GM12878 (cell line): ENCODE measurements at places on chromosomes 7 and 10. TPM values are rescaled to one million over a fixed set of nuclear protein-coding genes. Genes with fewer than 3 reads are reported as not detected.

- no peak for DNase-seq
Observed at GRCh38 chr7:2038931-2039728, 193.6 kb downstream of the MAD1L1 start.

NAT16 gene
- not detected in 2 replicates for polyA plus RNA-seq

DNA sequence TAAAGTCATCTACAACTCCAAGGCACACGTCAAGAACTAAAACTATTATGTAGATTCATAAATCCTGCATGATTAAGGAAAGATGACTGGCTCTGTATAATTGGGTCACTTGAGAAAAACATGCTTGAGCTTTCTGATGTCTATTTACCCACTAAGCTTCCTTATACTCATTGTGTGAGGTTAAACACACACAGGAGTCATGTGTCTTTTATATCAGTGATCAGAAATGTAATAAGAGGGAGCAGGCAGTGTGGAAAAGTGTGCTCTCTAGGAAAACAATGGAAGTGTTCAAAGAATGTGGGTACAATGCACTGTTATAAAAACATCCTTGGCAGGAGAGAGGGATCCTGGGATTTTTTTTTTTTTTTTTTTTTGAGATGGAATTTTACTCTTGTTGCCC, 108.6 kb upstream of the ARID5B start:
- no peak for DNase-seq

DNA sequence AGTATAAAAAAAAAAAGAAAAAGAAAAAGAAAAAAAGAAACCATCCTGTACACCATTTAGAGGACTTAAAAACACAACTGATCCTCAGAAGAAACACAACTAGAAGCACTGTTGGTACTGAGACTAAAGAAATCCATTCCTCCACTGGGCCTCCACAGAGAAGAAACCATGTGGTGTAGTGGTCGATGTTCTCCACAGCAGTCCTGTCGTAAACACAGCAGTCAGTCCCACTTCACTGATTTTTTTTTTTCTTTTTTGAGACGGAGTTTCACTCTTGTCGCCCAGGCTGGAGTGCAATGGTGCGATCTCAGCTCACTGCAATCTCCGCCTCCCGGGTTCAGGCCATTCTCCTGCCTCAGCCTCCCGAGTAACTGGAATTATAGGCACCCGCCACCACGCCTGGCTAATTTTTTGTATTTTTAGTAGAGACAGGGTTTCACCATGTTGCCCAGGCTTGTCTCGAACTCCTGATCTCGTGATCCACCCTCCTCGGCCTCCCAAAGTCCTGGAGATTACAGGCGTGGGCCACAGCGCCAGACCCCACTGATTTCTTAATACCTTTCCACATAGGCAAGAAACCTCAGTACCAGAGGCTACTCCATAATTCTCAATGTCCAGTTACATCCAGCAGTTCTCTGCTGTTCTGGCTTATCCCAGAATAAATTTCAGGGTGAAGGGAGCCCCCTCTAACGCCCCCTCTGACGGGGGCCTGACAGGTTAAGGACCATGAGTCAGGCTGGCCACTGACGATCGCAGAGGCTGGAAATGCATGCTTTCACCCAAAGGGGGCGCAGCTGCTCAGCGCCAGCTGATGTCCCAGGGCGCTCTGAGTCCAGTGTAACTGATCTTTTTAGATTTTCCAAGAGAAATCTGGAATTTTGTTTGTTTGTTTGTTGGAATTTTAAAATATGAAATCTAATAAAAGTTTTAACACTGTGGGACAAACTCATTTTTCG, 24.8 kb upstream of the FFAR4 start:
- DNase-seq, result no peak

GRCh38 chr7:132261327-132262159, 314.7 kb downstream of the PLXNA4 start:
- DNase-seq, result no peak

DNA sequence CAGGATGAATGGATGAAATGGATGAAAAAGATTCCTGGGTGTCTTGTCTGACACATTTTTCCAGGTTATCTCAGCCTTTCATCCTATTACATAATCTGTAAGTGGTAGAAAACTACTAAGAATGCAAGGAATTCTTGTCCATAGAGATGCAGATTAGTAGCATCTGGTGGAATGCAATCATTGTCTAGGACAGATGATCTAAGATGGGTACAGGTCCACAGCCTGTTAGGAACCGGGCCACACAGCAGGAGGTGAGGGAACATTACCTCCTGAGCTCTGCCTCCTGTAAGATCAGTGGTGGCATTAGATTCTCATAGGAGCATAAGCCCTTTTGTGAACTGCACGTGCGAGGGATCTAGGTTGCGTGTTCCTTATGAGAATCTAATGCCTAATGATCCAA, 225.0 kb downstream of the CALN1 start:
- DNase-seq, result no peak

GRCh38 chr10:59393349-59393748, 31.0 kb upstream of the FAM13C start:
- no peak for DNase-seq

- DNase-seq, result no peak
Observed at GRCh38 chr7:111264981-111265380, 174.1 kb downstream of the LRRN3 start.

KCNH2 gene
- 0.08 TPM in 1 of 2 replicates, not detected in the other for polyA plus RNA-seq

DNA sequence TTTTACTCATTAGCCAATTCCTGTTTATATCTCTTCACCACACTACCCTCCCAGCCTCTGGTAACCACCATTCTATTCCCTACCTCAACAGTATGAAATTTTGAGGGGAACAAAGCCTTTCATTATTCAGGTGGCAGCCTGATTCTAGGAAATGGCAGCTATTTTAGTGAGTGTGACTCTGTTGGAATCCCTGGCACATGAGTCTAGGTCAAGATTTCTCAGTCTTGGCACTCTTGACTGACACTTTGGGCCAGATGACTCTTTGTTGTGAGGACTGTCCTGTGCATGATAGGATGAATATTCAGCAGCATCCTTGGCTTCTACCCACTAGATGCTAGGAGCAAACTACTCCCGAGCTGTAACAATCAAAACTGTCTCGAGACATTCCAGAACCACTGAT, 322.8 kb upstream of the PHYHIPL start:
- DNase-seq, result no peak

DNA sequence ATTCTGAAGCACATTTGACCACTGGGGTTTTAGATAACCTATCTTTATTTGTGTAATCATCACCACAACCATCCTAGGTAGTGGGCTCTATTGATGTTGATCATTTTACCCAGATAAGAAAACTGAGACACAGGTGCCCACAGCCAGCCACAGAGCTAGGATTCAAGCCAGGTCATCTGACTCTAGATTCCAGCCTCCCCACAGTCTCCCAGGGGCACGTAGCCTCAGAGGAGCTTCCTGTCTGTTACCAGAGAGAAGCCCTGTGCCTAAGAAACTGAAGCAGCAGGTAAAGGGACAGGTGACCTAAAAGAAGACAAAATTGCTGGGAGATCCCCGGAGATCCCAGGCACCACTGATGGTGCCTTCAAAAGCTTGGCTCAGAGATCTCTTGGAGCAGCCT, 55.8 kb downstream of the ALOX5 start:
- DNase-seq, result no peak

DNA sequence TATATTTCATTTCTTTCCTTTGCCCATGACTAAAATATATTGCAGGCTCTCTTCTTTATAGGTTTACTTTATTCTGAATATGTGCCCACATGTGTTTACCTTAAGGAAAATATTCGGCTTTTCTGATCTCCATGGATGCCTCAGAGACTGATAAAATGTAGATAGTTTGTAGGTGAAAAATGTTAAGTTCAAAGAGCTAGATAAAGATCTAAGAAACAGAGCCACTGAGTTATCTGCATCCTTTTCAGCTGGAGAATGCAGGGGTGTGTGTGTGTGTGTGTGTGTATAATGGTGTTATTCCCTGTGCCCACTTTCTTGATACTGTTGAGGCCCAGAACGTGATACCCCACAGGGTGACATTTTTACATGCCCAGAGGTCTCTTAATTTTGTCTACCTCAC, 150.8 kb downstream of the LRRC4 start:
- DNase-seq, result no peak

ANKRD30A gene
- polyA plus RNA-seq, result 1.6 and 3.4 TPM in 2 replicates

- peak; percentile 62 for DNase-seq
Observed at GRCh38 chr7:21898265-21898930, 47.3 kb downstream of the CDCA7L start.

ZNF736 gene
- polyA plus RNA-seq, result 7.6 and 8.7 TPM in 2 replicates

DNA sequence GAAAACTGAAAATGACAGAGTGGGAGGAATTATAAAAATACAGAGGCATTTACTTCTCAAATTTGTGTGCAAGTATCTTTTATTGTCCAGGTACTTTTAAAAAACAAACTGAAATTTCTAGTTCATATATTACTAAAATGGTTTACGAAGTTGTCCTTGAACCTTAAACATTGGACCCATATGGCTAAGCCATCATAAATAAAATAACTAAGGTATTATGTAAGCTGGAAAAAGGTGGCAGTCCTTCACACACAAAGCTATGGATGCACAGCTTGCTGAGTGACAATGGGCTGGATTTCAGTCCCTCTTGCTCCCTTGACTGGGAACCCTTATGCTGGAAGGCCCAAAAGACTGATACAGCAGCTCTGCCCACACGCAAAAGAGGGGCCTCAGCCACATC, 66.1 kb downstream of the COBL start:
- DNase-seq, result no peak

DNA sequence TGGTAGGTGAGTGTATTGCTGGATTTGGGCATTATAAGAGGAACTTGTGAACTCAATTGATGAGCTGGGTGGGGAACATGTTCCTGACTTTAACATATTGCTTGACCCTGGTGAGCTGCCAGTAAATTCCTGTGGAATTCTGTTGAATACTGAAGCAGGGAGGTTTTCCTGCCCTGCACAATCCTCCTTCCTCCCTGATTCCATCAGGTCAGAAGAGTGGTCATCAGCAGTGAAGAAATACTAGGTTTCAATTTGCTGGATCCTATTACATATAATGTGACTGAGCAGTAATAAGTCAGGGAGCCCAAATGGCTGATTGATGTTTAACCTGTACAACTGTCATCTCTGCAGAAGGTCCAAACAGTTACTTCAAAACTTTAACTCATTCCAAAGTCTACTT, 581.2 kb downstream of the SUGCT start:
- no peak for DNase-seq

ALDH18A1 gene
- 108 TPM in 2 replicates for polyA plus RNA-seq

DNA sequence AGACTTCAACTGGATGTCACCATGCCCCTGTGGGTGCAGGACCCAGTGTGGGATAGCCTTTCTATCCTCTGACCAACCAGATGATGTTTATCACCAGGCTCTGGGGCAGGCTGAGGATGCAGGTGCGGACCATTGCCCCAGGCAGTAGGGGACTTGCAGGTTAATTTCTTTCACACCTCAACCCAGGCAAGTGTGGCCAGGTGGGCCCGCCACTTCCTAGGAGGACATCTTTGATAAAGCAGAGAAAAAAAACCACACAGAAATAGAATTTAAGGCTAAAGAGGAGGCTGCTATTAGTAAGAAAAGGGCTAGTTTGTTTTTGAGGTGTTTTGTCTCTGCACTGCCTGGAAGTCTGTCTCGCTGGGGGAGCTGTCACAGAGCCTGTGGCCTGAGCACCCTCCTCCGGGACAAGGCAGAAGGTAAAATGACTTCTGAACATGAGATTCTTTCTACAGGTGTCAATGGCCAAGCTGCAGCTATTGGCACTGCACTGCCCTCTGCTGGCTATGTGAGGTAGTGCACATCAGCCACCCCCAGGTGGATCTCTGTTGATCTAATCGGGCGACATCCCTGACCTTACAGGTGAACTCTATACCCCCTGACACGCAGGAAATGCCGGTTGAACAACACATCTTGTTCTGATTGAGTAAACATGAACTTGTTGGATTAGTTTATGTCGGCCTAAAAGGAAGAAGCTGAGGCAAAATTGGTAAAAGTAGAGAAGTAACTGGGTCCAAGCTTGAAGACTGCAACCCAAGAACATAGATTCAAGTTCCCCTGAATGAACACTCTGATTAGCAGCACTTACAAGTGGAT, 21.0 kb downstream of the UPP1 start:
- peak; percentile 46 for DNase-seq

GRCh38 chr10:57294698-57295097, 933.6 kb upstream of the ZWINT start:
- DNase-seq, result no peak

DNA sequence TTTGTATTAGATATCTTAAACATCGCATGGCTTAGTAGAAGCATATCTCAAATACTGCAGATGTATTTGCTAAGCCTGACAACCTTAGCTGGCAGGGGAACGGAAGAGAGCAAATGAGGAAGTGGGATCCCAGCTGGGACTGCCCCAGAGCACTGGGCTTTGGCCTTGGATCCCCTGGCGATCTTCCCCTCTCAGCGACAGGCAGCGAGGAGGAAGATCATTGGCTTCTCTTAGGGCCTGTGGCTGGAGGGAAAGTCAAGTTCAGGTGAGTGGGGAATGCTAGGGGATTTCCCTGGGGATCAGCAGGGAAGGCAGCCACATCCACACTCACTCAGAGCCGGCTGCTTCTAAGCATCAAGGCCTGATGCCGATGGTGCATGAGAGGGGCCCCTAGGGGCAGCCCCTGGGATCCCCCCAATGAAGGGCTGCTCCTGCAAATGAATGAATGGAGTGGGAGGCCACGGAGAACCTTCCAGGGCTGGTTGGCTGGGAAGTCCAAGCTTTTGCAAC, 42.0 kb downstream of the LYZL2 start:
- peak; percentile 79 for DNase-seq

GRCh38 chr7:135441791-135442190, 68.1 kb downstream of the CNOT4 start:
- no peak for DNase-seq

DNA sequence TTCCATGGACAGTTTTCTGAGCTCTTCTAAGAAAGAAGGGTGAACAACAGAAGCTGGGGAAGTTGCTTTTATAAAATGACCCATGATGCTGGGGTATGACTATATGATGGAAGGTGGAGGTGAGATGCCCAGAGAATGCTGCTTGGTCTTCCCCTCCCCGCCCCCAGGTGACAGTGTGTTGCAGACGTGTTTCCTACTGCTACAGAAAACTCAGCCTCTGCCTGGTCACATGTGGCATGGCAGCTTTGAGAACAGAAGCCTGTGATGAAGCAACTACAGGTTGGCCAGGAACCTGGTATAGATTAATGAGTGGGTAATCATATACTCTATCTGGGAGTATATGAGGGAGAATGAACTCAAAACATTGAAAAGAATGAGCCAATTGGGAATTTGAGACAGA, 67.1 kb downstream of the MTURN start:
- no peak for DNase-seq

GRCh38 chr7:24381894-24382505, 98.0 kb downstream of the NPY start:
- no peak for DNase-seq

DNA sequence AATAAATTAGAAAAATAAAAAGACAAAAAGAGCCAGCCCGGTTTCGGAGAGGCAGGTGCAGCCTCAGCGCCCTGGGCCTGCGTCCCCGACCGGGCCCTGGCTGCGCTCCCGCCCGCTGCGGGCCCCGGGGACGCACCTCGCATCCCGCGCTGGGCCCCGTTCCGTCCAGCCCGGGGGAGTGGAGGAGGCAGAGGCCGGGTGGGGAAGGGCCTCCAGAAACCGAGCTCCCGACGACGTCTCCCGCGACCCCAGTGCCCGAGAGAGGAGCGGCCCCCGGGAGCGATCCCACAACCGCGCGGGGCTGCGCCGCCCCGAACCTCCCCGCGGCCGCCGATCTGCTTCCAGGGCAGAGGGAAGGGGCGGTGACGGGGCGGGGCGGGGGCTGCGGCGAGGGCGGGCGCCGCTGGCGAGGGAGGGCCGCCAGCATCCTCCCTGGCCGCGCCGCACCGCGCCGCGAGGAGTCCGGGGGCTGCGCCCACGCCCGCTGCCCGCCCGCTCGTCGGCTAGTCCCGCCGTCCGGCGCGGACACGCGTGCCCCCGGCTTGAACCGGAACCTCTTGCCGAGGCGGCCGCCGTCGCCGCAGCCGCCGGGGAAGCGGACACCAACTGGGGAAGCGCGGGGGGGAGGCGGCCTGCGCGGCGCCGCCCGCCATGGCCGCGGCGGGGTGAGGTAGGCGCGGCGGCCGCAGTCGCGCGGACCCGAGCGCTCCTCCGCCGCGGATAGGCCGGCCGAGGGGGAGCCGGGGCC, at the start of gene CCNY:
TSS of gene CCNY (plus strand) at position 426 of the 748 bp plus-strand sequence. CDS start 545 bp downstream, outside the sequence.
- no peak for DNase-seq
